ENCODE measurements at places on chromosomes 5 and 9.

- no peak for DNase-seq
Measured at GRCh38 chr5:68446487-68446894, 230.9 kb downstream of the PIK3R1 start.

DNA sequence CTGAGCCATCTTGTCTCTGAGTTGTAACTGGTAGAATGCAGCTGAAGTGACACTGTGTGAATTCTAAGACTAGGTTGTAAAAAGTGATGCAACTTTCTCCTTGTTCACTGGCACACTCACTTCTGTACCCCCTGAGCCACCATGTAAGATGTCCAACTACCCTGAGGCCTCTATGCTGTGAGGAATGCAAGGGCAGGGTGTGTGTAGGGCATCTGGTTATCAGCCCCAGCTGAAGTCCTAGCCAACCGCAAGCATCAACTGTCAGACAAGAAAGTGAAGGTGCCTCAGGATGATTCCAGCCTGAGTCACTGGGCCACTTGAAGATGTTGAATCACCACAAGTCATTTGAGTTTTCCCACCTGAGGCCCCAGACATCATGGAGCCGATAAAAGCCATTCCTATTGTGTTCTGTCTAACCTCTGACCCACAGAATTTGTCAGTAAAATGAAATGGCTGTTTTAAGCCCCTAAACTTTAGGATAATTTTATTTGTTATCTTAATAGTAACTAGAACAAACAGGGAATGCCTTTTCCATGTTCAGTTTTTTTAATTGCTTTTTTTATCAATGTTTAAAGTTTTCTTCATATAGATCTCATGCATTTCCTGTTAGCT is 18.7 kb upstream of the RHOBTB3 start:
- peak; percentile 76 for DNase-seq

DNA sequence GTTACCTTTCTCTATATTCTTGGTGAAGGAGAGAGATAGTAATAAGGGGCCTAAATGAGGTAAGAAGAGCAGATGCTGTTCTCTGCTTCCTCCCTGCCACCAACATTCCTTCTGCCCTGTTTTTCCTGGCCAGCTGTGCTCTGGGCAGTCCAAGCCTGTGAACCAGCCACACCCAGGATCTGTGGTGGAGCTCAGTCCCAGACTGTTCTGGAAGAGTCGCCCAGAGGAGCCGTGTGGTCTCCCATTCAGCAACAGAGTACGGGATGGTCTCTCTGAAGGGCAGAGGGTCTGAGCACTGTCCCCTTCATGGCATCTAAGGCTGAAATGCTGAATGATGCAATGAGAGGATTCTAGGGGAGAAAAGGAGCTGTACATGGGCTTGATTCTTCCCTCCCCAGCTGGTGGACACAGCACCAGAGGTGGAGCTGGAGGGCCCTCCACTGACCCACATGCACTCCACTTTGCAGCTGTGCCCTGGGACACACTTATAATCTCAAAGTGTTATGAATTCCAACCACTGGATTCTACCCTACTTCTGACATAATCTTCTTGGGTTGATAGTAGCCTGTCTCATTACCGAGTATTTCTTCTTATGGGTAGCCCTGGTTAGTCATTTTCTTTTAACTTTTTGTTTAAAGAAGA is 70.8 kb upstream of the RPS23 start:
- no peak for DNase-seq

DNA sequence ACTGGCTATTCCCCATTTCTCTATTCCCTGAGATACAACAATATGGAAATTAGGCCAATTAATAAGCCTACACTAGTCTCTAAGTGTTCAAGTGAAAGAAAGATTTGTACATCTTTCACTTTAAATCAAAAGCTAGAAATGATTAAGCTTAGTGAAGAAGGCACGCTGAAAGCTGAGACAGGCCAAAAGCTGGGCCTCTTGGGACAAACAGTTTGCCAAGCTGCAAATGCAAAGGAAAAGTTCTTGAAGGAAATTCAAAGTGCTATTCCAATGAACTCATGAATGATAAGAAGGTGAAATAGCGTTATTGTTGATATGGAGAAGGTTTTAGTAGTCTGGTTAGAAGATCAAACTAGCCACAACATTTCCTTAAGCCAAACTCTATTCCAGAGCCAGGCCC is 256.2 kb downstream of the ZSWIM6 start:
- no peak for DNase-seq

DNA sequence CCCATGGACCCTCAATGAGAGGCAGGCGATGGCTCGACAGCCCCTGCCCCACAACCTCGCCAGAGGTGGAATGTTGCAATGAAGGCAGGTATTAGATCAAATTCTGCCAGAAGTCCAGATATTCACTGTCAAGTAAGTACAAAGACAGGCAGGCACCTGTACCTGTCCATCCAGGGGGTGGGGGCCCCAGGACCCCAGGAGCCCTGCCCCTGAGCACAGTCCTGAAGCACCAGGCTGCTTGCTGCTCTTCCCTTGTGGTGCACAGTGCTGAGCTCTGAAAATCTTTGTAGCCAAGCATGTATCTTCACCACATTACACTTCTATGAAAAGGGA is 26.2 kb upstream of the HMCN2 start:
- no peak for DNase-seq

DNA sequence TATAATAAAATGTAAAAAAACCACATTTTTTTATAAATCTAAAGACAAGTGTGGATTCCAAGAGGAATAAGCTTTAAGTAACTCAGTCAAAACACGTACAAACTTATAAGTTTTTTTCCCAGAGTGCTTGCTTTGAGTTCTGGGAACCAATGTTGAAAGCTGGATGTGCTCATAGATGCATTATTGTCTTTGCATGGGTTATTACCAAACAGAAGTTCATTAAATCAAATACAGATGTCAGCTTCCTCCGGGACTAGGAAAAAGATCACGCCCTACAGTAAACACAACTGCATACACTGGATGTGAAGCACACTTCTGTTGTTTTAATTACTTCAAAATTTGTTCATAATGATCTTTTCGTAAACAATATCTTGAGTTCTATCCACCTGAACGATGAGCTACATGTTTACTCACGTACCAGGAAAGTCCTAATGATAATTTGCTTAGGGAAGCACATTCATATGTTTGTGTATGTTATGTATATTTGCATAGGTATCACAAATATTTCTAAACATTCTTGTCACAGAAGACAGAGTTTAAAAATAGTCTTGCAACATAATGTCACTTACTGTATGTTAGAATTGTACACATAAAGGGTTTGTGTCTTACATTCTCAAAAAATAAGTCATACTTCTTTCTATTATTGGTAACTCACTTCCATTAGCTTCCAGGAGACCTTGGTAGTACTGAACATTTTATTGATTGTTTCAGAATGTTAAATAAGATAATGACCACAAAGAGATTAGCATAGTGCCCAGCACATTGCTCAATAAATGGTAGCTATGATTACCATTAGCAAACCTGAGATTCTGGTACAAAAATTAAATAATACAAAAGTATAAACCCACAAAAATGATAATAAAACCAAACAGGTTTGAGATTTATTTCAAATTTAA is 427.4 kb downstream of the CETN3 start:
- no peak for DNase-seq

DNA sequence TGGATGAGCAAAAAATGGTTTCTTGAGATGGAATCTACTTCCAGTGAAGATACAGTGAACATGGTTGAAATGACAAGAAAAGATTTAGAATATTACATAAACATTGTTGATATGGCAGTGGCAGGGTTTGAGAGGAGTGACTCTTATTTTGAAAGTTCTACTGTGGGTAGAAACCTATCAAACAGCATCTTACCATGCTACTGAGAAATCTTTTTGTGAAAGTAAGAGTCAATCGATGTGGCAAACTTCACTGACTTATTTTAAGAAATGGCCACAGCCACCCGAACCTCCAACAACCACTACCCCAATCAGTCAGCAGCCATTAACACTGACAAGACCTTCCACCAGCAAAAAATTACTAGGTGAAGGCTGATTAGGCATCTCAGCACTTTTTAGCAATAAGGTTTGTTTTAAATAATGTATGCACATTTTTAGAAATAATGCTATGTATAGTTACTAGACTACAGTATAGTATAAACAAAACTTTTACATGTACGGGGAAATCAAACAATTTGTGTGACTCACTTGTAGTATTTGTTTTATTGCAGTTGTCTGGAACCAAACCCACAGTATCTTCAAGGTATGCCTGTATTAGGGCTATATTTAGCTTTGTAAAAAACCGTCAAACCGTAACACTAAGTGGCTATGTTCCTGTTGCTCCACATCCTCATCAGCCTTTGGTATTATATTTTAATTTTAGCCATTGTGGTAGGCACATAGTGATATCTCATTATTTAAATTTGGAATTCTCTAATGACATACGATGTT is 30.6 kb upstream of the ADAMTS6 start:
- DNase-seq = no peak

DNA sequence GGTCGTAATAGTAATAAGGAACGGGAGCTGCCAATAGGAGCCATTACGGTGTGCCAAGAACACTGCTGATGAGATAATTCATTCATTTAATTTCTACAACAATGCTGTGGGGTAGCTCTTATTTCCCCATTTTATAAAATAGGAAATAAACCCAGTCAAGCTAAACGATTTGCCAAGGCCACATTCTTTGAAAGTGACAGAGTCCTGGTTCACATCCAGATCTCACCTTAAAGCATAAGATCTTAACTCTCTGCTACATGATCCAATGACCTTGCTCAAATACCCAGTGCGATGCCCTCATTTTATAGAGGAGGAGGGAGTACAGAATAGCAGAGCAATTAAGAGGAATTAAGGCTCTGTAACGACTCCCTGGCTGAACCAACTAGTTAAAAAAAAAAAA is 5.0 kb downstream of the PDE6A start:
- DNase-seq = no peak

DNA sequence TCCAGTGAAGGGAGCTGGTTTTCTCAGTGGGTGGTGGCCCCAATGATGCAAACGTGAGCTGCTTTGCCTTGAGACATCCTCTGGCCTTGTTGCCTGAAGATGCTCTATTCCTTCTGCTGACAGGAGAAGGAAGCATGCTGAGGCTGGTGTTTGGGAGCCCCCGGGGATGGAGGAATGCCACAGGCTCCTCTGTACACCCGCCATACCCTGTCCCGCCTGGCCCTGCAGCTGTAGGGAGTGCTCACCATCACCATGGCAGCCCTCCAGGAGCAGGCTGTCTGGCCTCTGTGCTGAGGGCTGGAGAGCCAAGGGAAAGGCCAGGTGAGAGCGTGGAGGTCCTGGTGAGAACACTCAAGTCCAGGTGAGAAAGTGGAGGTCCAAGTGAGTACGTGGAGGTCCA is 134.4 kb downstream of the MRPL36 start:
- DNase-seq = no peak

GRCh38 chr5:143110591-143110990 is 292.9 kb downstream of the NR3C1 start:
- DNase-seq = no peak

GRCh38 chr9:111525056-111525977 is at the start of gene ZNF483:
Gene ZNF483, plus strand, starts transcription at chr9:111525179. Its CDS starts 2,217 bp downstream, at chr9:111527396.
- DNase-seq = peak; percentile 64

DNA sequence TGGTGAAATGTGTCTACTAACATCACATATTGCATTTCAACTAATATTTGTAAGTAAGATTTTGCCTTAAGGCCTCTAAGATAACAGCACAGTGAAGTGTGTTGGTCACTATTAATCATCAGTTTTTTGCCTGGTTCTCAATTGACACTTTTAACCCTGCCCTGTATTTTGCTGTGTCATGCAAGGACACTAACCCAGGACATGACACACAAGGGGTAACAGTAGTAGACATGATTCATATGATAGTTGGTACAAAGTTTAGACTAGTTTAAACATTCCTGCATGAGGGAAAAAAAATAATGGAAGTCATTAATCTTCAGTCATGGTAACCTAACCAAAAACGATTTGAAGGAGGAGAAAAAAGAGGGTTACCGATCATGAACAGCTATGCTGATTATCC is 207.0 kb downstream of the DEPDC1B start:
- DNase-seq = no peak

DNA sequence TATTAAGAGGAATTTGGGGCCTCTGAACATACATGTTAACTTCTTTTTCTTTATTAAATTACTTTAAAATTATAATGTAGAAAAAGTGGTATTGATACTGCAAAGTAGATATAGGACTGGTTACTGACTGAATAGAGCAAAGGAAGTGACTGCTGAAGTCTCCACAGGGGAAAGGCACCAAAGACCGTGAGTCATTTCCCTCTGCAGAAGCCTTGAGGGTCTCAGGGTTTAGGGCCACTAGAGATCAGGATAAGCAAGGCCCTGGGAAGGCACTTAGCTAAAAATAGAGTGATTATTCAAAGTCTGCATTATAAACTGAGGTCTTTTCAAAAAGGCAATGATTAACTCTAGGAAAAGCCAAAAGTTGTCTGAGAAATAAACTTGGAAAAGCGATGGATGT is 44.7 kb upstream of the ITGA1 start:
- no peak for DNase-seq

DNA sequence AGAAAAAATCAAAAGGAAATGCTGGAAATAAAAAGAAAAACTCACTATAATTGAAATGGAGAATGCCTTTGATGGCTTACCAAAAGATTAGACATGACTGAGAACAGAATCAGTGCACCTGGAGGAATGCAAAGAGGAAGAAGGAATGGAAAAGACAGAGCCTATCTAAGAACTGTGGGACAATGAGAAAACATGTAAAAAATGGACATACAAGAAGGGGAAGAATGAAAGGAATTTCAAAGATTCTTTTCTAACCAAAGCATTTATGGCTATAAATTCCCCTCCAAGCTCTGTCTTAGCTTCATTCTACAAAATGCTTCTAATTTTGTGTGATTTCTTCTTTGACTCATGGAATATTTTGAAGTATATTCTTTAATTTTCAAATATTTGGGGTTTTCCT is 47.5 kb upstream of the CLK4 start:
- DNase-seq = no peak

GRCh38 chr9:69455311-69455710 is 130.3 kb downstream of the ENTREP1 start:
- DNase-seq = no peak

- no peak for DNase-seq
Measured at GRCh38 chr5:135822959-135823358, 11.5 kb upstream of the SLC25A48 start.

DNA sequence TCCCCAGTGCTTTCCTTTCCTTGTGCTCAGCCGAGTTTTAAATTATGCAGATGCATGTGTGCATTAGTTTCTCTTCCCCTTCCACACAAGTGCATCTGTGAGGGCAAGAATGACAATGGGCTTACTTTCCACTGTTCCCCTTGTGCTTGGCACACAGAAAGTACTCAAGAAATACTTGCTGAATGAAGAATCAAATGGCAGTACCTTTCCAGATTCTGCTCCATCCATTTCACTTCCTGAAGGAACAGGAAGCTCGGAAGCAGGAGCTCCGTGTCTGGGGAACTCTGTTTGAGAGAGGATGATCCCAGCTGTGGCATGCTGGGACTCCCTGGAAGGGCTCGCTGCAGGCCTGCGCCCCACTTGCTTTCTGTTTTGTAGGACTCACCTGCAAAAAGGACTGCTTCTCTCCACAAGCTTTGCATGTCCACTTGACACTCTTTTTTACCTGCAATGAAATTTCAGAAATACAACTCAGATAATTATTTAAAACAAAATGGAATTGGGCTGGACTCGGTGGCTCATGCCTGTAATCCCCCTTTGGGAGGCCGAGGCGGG is 5.5 kb downstream of the MRNIP start:
- no peak for DNase-seq

- no peak for DNase-seq
Measured at GRCh38 chr9:105296877-105297287, 52.4 kb downstream of the SLC44A1 start.

All from stimulated activated CD4-positive, alpha-beta T cell treated with anti-CD3 and anti-CD28 coated beads, Interleukin-1b, Interleukin-23, amount 100 ng/mL, for 48 hours (primary cell).